Activated naive CD4-positive, alpha-beta T cell treated with anti-CD3 and anti-CD28 coated beads, Interleukin-2, amount 10 ng/mL, durations not matched to agents 7 days and 5 days (primary cell): ENCODE measurements at places on chromosomes 5 and 9.

GRCh38 chr5:123093601-123094236, 4.7 kb downstream of the PRDM6 start:
- H3K27me3 ChIP-seq = peaks cover 97% of the 10 kb centered on the region
- H3K4me3 ChIP-seq = no peak overlapping the region
- no peaks in the 10 kb centered on the region for H3K36me3 ChIP-seq
- H3K4me1 ChIP-seq = peaks cover 10% of the 10 kb centered on the region

DNA sequence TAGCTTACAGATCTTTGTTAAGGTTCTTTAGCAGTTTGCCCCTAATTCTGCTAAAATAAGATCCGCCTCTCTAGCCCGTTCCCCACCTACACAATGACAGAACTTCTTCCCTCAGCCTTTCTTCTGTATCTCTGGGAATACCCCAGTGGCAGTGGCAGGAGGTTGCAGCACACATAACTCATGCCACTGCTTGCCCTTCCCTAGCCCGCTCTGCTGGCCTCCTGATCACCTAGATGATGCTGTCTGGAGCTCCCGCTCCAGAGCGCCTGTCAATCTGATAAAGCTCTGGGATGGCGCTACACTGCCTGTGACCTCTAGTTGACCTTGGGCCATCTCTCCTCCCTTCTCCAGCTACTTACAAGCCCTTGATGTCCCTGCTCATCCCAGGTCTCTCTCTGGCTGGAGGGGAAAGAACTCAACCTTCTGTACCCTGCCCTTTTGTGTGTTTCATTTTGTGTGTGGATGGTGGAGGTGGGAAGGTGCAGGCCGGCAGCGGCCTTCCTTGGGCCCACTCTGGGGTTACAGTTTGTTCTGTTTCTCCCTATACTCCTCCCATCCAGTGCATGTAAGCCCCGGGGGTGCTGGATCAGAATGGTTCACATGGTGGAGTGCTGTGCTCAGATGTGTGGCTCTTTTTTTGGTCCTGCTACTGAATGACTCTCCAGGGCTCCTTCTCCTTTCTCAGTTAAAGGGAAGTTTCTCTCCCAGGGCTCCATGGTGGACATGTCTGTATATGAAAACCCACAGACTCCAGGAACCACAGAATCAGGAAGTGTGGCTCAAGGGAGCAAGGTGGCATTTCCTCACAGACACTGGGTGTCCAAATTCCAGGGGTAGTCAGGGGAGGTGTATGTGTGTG, 29.1 kb downstream of the MTX3 start:
- H3K36me3 ChIP-seq = no peaks in the 10 kb centered on the region
- no peak for DNase-seq
- no peak overlapping the region for H3K27ac ChIP-seq
- H3K4me3 ChIP-seq = no peak overlapping the region
- H3K4me1 ChIP-seq = peaks cover 4% of the 10 kb centered on the region

DNA sequence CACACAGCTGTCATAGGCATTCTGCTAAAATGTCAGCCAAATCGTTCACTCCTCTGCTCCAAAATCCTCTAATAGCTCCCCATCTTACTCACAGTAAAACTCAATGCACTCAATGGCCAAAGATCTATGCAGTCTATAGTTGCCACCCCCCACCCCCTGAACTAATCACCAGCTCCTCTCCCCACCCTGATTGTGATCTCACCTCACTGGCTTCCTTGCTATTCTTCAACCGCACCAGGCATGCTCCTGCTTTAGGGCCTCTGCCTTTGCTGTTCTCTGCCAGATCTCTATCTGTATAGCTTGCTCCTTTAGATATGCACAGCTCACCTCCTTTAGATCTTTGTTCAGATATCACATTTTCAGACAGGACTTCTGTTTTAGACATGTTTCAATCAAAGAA, 33.2 kb upstream of the SNX2 start:
- no peak overlapping the region for H3K4me3 ChIP-seq
- no peak overlapping the region for H3K27ac ChIP-seq
- no peaks in the 10 kb centered on the region for H3K4me1 ChIP-seq
- H3K36me3 ChIP-seq = no peaks in the 10 kb centered on the region
- DNase-seq = no peak
- H3K27me3 ChIP-seq = no peaks in the 10 kb centered on the region

DNA sequence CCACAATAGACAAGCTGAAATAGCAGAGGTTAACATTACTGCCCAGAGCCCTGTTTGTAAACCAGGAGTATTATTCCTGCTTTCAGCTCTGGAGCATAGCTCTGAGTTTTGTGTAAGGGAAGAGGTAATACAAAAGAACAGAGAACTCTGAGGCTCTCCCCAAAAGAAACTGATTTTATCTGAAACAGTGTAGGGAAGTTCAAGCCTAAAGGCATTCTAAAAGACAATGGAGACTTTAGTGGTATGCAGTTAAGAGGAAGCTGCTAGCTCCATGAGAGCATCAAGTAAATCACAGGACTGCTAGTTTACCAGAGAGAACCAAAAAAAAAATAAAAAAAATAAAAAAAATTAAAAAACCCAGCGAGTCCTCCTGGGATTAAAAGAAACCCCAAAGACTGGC, 146.6 kb upstream of the PCSK5 start:
- no peaks in the 10 kb centered on the region for H3K4me1 ChIP-seq
- H3K27me3 ChIP-seq = no peaks in the 10 kb centered on the region
- H3K4me3 ChIP-seq = no peak overlapping the region
- H3K27ac ChIP-seq = no peak overlapping the region
- no peak for DNase-seq
- no peaks in the 10 kb centered on the region for H3K36me3 ChIP-seq

GRCh38 chr9:97557606-97558095, 56.2 kb downstream of the TMOD1 start:
- H3K4me1 ChIP-seq = peaks cover 16% of the 10 kb centered on the region
- H3K36me3 ChIP-seq = no peaks in the 10 kb centered on the region
- H3K27ac ChIP-seq = no peak overlapping the region
- H3K27me3 ChIP-seq = peaks cover 61% of the 10 kb centered on the region

DNA sequence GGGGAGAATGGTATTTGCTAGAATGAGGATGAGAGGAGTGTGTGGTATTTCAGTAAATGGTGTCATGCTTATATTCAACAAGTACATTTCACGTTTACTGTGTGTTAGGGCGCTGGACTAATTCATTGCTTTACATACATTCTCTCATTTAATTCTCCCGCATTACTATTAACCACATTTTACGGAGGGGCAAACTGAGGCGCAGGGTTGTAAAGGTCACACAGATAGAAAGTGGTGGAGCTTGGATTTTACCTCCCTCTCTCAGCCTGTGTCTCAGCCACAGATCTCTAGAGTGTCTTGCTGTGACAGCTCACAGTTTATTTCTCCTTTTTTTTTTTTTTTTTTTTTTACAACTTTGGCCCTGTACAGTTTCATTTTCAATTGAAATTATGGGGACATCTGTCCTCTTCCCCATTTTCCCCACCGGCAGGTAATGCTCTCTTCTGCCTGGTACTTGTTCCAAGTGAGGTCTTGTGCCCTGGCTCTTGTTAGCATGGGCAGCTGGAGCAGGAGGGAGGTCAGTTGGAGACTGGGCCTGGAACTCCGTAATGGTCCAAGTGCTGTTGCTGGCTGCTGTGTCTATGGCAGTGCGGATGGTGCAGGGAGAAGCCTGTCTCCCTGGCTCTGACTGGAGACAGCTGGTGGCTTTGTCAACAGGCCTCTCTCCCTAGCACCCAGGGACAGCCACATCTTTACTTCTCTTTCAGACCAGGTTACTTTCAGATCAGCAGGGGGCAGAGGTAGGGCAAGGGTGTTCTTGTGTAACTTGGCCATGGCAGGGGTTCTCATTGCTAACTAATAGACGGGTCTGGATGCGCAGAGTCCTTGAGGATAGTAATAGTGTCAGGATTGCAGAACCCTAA, 20.5 kb upstream of the NDST1 start:
- H3K4me3 ChIP-seq = peak overlapping the region; percentile 54
- no peaks in the 10 kb centered on the region for H3K36me3 ChIP-seq
- H3K27ac ChIP-seq = peak overlapping the region; percentile 75
- H3K27me3 ChIP-seq = peaks cover 60% of the 10 kb centered on the region

DNA sequence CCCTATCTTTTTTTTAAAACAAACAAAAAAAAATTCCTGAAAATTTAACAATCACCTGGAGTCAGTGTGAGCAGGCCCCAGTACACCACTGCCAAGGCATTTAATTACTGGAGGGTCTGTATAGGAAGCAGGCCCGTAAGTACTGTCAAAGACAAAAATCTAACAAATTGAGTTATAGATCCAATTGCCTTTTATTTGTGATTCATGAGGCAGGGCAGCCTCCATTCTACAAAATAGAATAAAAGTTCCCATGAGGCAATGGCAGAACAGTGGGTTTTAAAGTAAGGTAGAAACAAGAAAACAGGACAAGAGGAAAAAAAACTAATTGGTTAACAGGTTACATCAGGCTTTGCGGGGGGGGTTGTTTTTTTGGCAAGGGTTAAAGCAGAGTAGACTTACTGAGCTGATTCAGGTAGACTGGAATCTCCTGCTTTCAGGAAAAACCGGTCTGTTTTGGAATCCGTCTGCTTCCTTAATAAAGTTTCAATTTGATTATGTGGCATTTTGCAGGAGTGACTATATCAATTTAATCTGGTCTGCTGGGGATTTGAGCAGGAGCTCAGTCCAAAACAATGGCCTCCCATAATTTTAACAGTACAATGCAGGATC, 48.9 kb downstream of the AUH start:
- H3K36me3 ChIP-seq = peaks cover 16% of the 10 kb centered on the region
- DNase-seq = no peak
- H3K27ac ChIP-seq = peak overlapping the region; percentile 35
- no peak overlapping the region for H3K4me3 ChIP-seq

GRCh38 chr5:141835928-141836670, 42.1 kb downstream of the PCDH1 start:
- H3K27ac ChIP-seq = no peak overlapping the region
- no peaks in the 10 kb centered on the region for H3K36me3 ChIP-seq
- H3K27me3 ChIP-seq = peaks cover 71% of the 10 kb centered on the region
- no peak overlapping the region for H3K4me3 ChIP-seq

DNA sequence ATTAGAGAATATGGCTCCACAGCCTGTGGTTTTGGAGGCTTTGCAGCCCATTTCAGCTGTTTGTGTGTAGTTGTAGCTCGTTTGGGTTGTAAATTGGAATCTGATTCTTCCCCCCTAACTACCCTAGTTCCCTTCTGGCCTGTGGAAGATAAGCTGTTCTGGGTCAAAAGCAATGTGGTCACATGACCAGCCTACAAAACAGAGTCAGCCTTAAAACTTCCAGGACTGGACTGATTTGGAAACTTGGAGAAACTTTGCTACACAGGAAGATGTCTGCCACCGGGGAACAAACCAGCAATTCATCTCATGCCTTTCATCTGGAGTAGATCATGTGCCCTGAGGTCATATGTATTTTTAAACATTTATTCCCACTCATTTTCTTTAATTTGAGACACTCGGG, 83.8 kb downstream of the DAPK1 start:
- H3K27ac ChIP-seq = no peak overlapping the region
- H3K36me3 ChIP-seq = no peaks in the 10 kb centered on the region
- no peak overlapping the region for H3K4me3 ChIP-seq
- H3K27me3 ChIP-seq = peaks cover 4% of the 10 kb centered on the region
- H3K4me1 ChIP-seq = no peaks in the 10 kb centered on the region

- H3K4me3 ChIP-seq = no peak overlapping the region
- no peaks in the 10 kb centered on the region for H3K36me3 ChIP-seq
- H3K4me1 ChIP-seq = no peaks in the 10 kb centered on the region
- DNase-seq = no peak
- peaks cover 25% of the 10 kb centered on the region for H3K27me3 ChIP-seq
Measured at GRCh38 chr9:134720136-134720753, 78.6 kb downstream of the COL5A1 start.

GRCh38 chr5:119179857-119180641, 109.2 kb downstream of the DMXL1 start:
- H3K4me3 ChIP-seq = no peak overlapping the region
- no peak overlapping the region for H3K27ac ChIP-seq
- H3K27me3 ChIP-seq = no peaks in the 10 kb centered on the region
- no peaks in the 10 kb centered on the region for H3K4me1 ChIP-seq
- peaks cover 14% of the 10 kb centered on the region for H3K36me3 ChIP-seq

- peaks cover under 1% of the 10 kb centered on the region for H3K4me1 ChIP-seq
- H3K36me3 ChIP-seq = no peaks in the 10 kb centered on the region
- DNase-seq = no peak
Measured at GRCh38 chr9:68698943-68699509, 6.0 kb upstream of the PIP5K1B start.

- DNase-seq = no peak
- H3K4me1 ChIP-seq = no peaks in the 10 kb centered on the region
- H3K27me3 ChIP-seq = no peaks in the 10 kb centered on the region
- H3K4me3 ChIP-seq = no peak overlapping the region
- H3K36me3 ChIP-seq = no peaks in the 10 kb centered on the region
- H3K27ac ChIP-seq = no peak overlapping the region
Measured at GRCh38 chr9:30140407-30140806, 2244.0 kb upstream of the ACO1 start.

DNA sequence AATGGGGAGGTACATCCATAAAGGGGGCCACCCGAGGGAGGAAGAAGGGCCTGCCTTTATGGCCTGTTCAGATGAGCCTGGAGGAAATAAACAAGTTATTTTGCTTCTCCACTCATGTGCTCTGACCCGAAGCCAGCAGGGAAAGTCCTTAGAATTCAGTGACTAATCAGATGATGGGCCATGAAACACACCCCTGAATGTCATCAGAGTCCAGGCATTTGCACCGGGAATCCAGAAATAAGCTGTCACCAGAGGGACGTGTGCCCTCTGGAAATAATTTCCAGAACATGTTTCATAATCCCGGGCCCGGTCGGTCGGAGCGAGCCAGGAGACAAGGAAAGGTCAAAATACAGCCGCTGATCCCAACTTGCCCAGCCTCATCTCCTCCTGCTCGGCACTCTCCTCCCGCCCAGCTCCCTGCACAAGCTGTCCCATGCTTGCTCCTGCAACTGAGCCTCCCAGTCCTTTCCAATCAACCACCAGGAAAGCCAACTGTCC, 73.6 kb upstream of the ZNF622 start:
- H3K4me1 ChIP-seq = peaks cover 22% of the 10 kb centered on the region
- no peak overlapping the region for H3K27ac ChIP-seq
- peaks cover 24% of the 10 kb centered on the region for H3K36me3 ChIP-seq
- H3K27me3 ChIP-seq = no peaks in the 10 kb centered on the region

DNA sequence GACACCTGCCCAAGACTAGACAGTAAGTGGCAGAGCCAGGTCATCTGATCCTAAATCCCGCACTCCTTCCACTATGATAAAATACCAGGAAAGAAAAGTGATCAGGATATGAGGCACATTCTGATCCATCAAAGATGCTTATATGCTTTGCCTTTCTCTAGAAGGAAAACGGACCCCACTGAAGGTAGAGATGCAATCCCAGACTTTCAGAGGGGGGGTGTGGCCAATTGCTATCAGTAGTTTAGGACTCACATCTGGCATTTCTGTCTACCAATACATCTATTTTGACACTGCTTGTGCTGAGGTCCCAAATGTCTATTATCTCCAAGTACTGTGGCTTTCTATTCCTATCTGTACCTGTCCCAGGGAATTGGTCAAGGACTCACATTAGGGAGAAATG, 1.7 kb downstream of the TRIM52 start:
- peaks cover 46% of the 10 kb centered on the region for H3K36me3 ChIP-seq
- peak overlapping the region; percentile 94 for H3K4me3 ChIP-seq
- peaks cover 63% of the 10 kb centered on the region for H3K4me1 ChIP-seq
- no peak for DNase-seq

- no peak overlapping the region for H3K27ac ChIP-seq
- no peak for DNase-seq
- no peaks in the 10 kb centered on the region for H3K36me3 ChIP-seq
- peaks cover 6% of the 10 kb centered on the region for H3K4me1 ChIP-seq
- peak overlapping the region; percentile 13 for H3K4me3 ChIP-seq
Measured at GRCh38 chr9:87498811-87499360, 1.2 kb downstream of the DAPK1 start.

- no peak overlapping the region for H3K4me3 ChIP-seq
- peaks cover 7% of the 10 kb centered on the region for H3K36me3 ChIP-seq
- DNase-seq = no peak
- no peak overlapping the region for H3K27ac ChIP-seq
- H3K27me3 ChIP-seq = no peaks in the 10 kb centered on the region
- H3K4me1 ChIP-seq = peaks cover 11% of the 10 kb centered on the region
Measured at GRCh38 chr5:112717506-112718082, 20.1 kb upstream of the APC start.
